Forelimb muscle (tissue), 1 donor: ENCODE measurements at places on chromosomes 4 and X.

- no peak for DNase-seq
Observed at GRCh38 chrX:149819371-149819770, 37.6 kb downstream of the MAGEA9 start.

- no peak for DNase-seq
Observed at GRCh38 chr4:173835903-173836302, 305.9 kb upstream of the HAND2 start.

GRCh38 chr4:151806511-151806927, 45.7 kb upstream of the GATB start:
- no peak for DNase-seq

- no peak for DNase-seq
Observed at GRCh38 chr4:24741910-24742309, 53.5 kb upstream of the SOD3 start.

- no peak for DNase-seq
Observed at GRCh38 chr4:36392024-36392423, 110.6 kb downstream of the DTHD1 start.

GRCh38 chr4:124713185-124713592, 657 bp upstream of the ANKRD50 start:
- DNase-seq: peak; percentile 48
